ENCODE measurements at places on chromosomes 1 and 21.

GRCh38 chr1:67883069-67883468, 49.8 kb upstream of the GNG12 start:
- DNase-seq: no peak

- DNase-seq: no peak
Measured at GRCh38 chr1:110637475-110637874, 31.3 kb upstream of the KCNA2 start.

GRCh38 chr1:161193561-161194235, 5.2 kb downstream of the ADAMTS4 start:
- no peak for DNase-seq

- DNase-seq: no peak
Measured at GRCh38 chr1:145955436-145955835, 2.4 kb downstream of the LIX1L start.

Data from suprapubic skin (tissue), 4 donors.